ENCODE measurements at places on chromosomes 6 and 20. TPM values are rescaled to one million over a fixed set of nuclear protein-coding genes. Genes with fewer than 3 reads are reported as not detected.

Gene MCM8
- total RNA-seq = 18.4 TPM

DNA sequence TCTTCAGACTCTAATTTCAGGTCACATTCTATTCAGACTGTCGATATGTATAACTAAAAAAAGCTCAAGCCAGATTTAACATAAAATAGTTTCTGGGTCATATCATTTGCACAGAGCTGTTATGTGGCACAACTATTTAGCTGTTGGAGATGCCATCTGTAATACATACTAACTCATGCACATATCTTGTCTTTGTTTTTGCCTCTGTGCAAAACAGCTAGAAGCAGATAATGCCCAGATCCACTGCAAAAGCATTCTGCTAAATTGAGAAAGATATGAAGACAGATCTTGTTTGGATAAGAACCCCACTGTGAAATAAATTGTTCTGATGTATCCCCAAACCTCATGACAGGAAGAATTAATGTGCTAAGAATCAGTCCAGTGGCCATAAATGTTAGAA is 522.8 kb upstream of the AGPAT4 start:
- no peak for DNase-seq

Gene DZANK1
- total RNA-seq = 2.7 TPM

GRCh38 chr6:87118054-87118453 is 23.1 kb upstream of the CGA start:
- no peak for DNase-seq

GRCh38 chr20:52936351-52937340 is 35.5 kb upstream of the TSHZ2 start:
- no peak for DNase-seq

- DNase-seq = no peak
Measured at GRCh38 chr20:51335329-51335841, 207.1 kb downstream of the NFATC2 start.

- no peak for DNase-seq
Measured at GRCh38 chr20:13930281-13930680, 60.1 kb downstream of the SEL1L2 start.

DNA sequence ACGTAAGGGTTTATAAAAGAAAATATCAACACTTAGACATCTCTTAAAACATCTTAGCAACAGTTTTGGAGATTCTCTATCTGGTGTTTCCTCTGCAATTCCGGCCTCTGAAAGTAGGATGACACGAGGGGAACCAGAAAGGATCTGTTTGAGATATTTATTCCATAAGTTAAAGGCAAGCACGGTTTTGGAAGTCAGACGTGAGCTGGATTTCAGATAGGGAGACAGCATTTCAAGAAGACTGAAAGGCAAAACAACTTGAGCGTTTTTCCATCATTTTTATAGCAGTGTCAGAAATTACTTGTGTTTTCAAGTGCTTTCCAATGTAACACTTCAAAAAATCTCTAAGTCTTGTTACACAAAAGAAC is 52.9 kb upstream of the BTN3A2 start:
- no peak for DNase-seq

GRCh38 chr20:57849121-57849520 is 139.3 kb upstream of the PMEPA1 start:
- no peak for DNase-seq

Gene ADAM33
- total RNA-seq = not detected

Data from Caki2 (cell line).